Stimulated activated CD8-positive, alpha-beta memory T cell treated with anti-CD3 and anti-CD28 coated beads, Interleukin-7, amount 100 ng/mL, for 4 hours (primary cell): ENCODE measurements at places on chromosomes 1 and 21.

DNA sequence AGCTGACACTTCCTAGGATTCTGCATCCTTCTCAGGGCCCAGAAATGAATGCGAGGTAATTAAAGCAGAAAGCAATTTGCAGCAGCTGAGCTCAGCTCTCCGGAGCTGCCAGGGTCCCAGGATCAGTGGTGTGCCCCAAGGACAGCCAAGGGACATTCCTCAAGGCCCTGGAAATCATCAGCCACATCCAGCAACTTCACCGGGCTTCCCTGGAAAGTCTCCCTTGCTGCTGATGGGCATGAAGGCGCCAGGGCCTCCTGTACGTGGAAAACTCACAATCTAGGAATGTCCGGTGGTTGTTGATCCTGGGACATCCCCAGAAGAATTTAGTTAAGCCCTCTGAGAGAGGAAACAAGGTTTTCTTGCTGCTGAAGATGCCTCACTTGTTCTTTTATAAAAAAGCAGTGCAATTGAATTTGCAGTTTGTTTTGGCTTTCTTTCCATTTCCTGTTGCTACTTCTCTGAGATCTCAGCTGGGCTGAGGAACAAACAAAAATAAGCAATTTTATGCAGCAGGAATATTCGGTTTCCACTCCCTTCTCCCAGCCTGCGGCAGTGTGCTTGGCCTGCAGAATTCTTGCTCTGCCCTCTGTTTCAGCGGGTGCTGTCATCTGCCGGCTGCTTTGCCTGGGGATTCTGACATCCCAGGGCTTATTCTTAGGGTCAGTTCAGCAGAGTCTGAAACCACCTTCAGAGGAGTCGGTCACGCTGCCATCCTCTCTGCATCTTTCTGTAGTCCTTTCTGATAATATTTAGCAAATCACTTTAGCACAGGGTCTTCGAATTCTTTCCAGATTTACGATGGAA is 85.9 kb downstream of the TCP10L start:
- no peak for DNase-seq

GRCh38 chr1:43799656-43800635 is 92.6 kb downstream of the ST3GAL3 start:
- DNase-seq, result no peak

DNA sequence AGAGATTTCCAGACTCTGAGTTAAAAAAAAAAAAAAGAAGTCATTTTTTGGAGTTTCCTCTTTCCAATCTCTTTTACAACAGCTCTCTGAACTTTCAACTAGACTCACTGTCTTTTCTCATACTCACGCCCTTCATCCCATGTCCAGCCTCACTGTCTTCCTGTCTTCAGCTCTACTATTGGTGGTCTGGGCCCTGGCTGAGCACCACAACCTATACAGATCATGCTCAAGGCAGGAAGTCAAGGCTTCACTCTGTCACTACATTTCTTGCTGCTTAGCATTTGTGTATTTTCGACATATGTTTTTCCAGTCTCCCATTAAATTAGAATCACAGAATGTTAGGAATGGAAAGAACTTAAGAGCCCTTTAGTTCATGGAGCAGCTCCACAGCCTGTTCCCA is 106.4 kb upstream of the PPP2R5A start:
- DNase-seq, result no peak

- DNase-seq, result no peak
Observed at GRCh38 chr1:28803051-28803450, 8.9 kb upstream of the OPRD1 start.
